Stimulated activated CD4-positive, alpha-beta T cell treated with anti-CD3 and anti-CD28 coated beads, Interleukin-4, amount 100 ng/mL, for 4 hours (primary cell): ENCODE measurements at places on chromosomes 5 and 9.

GRCh38 chr5:148374690-148375360, 8.9 kb upstream of the FBXO38 start:
- DNase-seq, result no peak

- no peak for DNase-seq
Measured at GRCh38 chr5:115872447-115872846, 30.7 kb downstream of the AP3S1 start.

DNA sequence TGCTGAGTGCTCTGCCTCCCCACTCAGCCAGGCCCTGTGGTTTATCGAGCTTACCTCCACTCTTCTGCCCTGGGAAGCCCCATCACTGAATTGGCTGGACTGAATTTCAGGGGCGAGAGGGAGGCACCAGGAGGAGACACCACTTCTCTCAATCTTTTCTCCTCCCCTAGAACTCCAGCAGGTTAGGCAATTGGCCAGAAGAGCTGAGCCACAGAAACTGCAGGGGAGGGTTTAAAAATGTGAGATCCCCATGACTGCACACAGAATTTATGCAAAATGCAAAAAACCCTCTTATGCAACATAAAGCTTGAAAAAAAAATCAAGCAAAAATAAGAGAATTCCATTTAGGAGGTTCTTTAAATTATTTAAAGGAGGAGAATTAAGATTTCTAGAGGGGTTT, 29.9 kb downstream of the TUT7 start:
- no peak for DNase-seq

GRCh38 chr9:108217431-108218349, 638.1 kb downstream of the ACTL7B start:
- no peak for DNase-seq

- DNase-seq, result no peak
Measured at GRCh38 chr5:165119175-165119574, 1613.8 kb downstream of the MAT2B start.

- no peak for DNase-seq
Measured at GRCh38 chr9:136570916-136571315, 25.1 kb upstream of the NOTCH1 start.

- no peak for DNase-seq
Measured at GRCh38 chr5:91281401-91281800, 101.7 kb downstream of the ARRDC3 start.
